ENCODE measurements at places on chromosomes 4 and X.

DNA sequence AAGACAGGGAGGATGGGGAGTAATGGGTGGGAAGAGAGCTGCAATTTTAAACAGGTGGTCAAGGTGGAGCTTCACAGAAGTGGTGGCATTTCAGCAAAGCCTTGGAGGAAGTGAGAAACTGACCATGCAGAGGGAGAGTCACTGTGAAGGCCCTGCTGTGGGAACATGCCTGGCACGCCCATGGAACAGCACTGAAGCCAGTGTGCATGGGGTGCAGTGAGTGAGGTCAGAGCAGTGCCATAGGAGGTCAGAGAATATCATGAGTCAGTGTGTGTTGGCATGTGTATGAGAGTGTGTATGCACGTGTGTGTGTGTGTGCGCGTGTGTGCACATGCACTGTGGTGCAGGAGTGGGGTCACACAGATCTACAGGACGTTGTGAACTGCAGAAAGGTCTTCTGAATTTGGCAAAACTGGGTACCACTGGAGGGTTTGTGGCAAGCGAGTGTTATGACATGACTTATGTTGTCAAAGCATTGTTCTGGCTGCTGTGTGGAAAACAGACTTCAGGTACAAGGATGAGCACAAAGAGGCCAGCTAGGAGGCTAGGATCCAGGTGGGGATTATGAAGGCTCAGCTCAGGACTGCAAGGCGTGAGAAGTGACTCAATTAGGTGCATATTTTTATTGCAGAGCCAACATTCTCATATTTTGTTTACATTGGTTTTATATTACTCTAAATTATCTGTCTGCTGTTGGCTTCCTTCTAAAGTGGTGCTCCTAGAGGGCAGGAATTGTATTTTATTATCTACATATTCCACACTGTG lies 34.0 kb downstream of the ZNF827 start:
- no peak for DNase-seq

- no peak for DNase-seq
Measured at GRCh38 chr4:104879854-104880253, 266.8 kb upstream of the TET2 start.

GRCh38 chr4:127355743-127356142 lies 277.0 kb upstream of the INTU start:
- DNase-seq = no peak

GRCh38 chrX:2311501-2311900 lies 189.3 kb downstream of the DHRSX start:
- DNase-seq = no peak

GRCh38 chr4:41709844-41710481 lies 38.6 kb downstream of the PHOX2B start:
- no peak for DNase-seq

GRCh38 chrX:76420237-76420636 lies 7.3 kb upstream of the MAGEE1 start:
- DNase-seq = no peak

- DNase-seq = no peak
Measured at GRCh38 chr4:13523105-13523477, 21.2 kb downstream of the NKX3-2 start.

DNA sequence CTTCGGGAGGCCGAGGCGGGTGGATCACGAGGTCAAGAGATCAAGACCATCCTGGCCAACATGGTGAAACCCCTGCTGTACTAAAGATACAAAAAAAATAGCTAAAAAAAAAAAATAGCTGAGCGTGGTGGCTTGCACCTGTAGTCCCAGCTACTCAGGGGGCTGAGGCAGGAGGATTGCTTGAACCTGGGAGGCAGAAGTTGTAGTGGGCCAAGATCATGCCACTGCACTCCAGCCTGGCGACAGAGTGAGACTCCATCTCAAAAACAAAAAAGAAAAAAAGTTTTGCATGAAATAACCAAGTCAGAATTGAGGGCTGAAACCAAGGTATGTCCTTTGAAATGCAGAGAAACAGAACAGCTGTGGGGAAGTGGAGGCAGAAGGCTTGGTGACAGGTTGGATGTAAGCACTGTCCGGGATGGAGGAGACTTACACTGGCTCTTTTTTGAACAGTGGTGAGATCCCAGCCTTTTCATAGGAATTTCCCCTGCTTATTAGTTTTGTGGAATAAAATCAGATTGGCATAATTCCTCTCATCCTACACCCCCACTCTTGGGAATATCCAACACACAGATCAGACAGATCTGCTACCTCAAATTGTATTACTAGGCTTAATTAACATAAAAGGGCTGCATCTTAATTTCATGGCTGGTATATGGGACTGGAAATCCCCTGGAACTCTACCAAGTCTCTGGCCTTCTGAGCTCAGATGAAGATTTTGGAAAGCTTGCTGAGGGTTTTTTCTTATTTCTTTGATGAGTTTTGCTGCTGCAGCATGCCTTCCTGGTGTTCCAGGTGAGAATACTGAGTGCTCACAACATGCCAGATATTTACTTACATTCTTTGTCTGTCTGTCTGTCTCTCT lies 18.8 kb upstream of the C4orf36 start:
- DNase-seq = no peak

GRCh38 chrX:31807165-31807564 lies 735.3 kb upstream of the FTHL17 start:
- DNase-seq = no peak

- no peak for DNase-seq
Measured at GRCh38 chr4:3387154-3387942, 54.4 kb upstream of the HGFAC start.

DNA sequence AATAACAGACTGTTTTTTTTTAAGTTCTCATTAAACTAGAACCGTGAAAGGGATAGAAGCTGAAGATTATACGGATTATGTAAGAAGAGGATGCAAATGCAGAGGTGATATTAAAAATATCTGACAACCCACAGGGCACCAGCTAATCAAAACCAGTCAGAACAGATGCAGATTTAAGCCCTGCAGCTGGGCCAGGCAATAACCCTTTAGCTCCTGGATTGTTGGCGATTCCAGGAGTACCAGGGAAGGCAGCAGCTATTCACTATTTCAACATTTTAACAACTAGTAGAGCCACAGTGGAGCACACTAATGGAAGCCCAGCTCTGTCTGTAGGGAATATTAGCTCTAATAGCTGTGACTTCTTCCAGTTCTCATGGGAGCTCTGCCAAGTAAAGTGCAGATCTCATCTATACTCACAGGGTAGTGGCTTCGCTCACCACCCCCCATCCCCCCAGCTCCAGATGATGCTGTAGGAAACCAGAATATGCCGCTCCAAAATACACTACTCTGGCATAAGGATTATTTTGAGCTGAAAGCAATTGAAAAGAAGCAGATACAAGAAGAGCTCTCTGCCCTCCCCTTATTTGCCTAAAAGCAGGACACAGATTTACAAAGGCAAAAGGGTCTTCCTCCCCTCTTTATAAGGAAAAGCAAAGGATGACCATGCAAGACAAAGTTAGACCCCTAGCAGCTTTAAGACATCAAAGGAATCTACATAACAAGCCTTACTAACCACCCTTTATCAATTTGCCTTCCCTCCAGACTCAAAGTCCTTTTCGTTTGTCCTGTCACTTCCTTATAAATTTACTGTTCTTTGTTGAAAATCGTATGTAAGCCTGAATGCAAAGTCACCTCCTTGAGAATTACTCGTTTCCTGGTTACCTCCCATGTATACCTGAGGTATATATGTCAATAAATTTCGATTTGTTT lies 13.7 kb downstream of the SCD5 start:
- DNase-seq = no peak

GRCh38 chrX:10486373-10486772 lies 134.0 kb downstream of the MID1 start:
- DNase-seq = no peak

DNA sequence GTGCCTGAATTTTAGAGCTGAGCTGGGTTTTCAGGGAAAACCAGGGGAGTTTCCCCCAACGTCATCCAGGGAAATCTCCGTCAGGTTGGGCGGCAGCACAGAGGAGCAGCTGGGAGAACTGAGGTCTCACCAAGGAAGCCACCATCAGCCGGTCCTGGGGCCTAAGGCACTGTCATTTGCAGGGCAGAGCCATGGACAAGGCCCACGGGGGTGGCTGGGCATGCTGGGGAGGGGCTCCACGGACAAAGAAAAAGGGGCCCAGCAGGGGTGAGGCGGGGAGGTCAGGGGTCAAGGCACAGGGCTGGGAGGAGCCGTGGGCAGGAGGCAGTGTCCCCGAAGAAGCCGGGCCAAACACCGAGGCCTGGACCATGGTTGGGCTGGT lies 109.8 kb downstream of the HMX1 start:
- DNase-seq = no peak

DNA sequence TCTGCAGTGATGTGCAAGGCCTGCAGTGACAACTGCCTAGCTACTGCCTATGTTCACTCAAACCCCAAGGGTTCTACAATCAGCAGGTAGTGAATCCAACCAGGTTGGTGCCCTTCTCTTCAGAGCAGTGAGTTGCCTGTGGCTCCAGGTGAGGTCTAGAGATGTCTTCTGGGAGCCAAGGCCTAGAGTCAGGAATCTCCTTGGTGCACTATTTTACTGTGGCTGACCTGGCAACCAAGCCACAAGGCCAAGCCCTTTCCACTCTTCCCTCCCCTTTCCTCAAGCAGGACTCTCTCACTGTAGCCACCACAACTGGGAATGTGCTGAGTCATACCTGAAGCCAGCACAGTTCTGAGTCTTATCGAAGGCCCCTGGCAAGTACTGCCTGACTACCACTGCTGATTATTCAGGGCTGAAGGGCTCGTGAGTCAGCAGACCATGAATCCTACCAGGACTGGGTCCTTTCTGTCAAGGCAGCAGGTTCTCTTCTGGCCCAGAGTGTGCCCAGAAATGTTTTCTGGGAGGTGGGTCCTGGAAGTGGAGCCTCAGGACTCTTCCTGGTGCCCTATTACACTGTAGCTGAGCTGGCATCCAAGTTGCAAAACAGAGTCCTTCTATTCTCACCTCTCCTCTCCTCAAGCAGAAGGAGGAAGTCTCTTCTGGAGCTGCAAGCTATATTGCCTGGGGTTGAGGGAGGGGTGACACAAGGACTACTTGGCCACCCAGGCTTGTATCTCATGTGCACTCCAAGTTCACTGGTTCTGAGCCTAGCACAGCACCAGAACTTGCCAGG lies 111.6 kb downstream of the BTC start:
- no peak for DNase-seq

- no peak for DNase-seq
Measured at GRCh38 chrX:69101683-69102251, 63.5 kb downstream of the PJA1 start.

- no peak for DNase-seq
Measured at GRCh38 chr4:30330894-30331652, 389.1 kb upstream of the PCDH7 start.

DNA sequence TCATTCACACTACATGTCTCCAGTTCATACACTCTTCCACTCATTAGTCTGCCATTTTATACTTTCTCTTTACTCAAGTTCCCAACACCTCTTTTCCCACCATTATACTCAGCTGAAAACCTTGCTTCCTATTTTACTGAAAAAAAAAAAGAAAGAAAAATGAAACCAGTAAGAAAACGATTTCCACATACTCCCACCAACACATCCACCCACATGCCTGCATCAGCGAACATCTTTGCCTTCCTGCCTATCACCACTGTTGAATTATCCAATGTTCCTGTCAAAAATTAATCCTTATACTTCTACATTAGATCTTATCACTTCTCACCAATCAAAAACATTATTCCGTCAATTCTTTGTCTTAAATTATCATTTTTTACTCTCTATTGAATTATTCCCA lies 188.1 kb upstream of the FAM241A start:
- DNase-seq = no peak

DNA sequence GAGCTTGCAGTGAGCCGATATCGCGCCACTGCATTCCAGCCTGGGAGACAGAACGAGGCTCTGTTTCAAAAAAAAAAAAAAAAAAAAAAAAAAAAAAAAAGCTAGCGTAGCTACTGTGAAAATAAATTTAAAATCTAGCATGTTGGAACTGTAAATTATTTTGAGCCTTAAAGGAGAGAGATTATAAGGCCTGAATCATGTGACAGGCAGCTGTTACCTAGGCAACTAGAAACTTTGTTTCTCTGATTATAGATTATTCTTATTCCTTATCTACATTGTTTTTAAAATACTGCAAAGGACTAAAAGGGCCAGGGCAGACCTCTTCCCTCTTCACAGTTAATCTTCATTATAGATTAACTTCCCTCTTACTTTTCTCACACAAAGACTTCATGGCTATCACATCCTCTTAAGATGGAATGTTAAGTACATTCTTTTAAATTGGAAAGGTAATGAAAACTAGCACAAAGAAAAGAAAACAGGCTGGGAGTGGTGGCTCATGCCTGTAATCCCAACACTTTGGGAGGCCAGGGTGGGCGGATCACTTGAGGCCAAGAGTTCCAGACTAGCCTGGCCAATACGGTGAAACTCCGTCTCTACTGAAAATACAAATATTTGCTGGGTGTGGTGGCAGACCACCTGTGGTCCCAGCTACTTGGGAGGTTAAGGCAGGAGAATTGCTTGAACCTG lies 21.1 kb upstream of the PDS5A start:
- no peak for DNase-seq

DNA sequence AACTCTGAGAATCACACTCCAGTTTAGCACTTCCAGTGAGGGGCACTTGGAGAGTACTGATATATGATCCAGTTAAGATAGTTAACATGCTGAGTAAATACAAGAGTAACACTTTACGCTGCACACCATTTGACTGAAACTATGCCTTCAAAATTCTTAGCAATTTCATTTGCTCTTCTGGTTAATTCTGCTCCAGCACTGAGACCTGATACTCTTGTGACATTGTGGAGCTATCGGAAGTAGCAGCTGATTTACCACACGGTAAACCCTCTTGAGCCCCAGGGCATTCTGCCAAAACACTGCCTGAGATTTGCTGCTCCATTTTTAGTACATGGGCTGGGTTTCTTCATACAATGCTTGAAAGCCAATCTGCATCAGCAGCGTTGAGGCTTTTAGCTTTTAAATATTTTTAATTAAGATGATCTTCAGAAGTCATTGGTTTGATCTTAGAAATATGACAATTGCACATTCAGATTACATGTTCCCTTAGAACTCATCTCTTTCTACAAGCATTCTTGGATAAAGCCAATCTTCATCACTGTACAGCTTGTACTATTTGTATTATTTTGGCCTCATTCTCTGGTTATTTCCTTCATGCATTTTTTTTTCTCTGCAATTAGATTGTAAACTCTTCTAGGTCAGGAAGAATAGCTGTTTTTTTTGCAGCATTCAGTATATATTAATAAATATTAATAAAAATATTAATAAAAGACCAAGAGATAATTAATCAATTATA lies 67.8 kb upstream of the ETNPPL start:
- DNase-seq = no peak

- DNase-seq = no peak
Measured at GRCh38 chr4:184403384-184403781, 71.0 kb downstream of the IRF2 start.

DNA sequence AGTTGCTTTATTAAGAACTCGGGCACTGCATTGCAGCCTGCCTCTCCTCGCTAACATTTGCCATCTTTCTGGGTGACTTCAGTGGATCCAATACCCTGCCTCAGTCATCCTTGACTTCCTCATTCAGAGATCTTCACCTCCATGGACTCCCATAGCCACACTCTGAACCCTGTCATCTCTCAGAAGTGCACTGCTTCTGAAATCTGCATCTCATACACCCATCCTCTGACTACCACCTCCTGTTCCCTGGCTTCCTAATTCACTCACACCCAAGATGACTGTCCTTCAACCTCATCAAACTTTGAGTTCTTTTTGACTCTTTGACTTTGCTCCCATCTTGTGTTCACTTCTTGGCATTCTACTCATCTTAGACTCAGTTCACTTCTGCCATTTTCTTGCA lies 25.3 kb upstream of the CYBB start:
- DNase-seq = no peak

GRCh38 chrX:150060406-150060805 lies 122.1 kb upstream of the EOLA2 start:
- DNase-seq = no peak

- DNase-seq = no peak
Measured at GRCh38 chrX:21883258-21883657, 27.5 kb downstream of the YY2 start.

GRCh38 chr4:96056346-96056934 lies 216.5 kb downstream of the PDHA2 start:
- no peak for DNase-seq

Data from stimulated activated CD8-positive, alpha-beta memory T cell treated with anti-CD3 and anti-CD28 coated beads, Interleukin-4, amount 100 ng/mL, for 1 hour (primary cell).